ENCODE measurements at places on chromosomes 11 and 22. TPM values are rescaled to one million over a fixed set of nuclear protein-coding genes. Genes with fewer than 3 reads are reported as not detected.

DNA sequence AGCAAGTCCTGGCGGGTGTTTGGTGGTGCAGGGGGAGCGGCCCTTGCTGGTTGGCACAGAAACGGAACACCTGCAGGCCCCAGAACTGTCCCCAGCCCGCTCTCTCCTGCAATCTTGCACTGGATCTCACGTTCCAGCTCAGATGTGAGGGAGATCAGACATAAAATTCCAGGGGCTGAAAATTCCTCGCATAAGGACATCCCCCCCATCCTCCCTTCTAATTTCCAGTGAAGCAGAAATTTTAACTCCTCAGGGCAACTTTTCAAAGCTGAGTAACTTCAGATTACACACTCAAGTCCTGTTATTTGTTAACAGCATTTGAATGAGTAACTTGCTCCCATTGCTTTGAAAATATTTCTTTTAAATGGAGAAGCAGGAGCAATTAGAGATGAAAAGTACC lies 40.3 kb upstream of the RASSF10 start:
- DNase-seq, result no peak

Gene OR51B4
- not detected for total RNA-seq

DNA sequence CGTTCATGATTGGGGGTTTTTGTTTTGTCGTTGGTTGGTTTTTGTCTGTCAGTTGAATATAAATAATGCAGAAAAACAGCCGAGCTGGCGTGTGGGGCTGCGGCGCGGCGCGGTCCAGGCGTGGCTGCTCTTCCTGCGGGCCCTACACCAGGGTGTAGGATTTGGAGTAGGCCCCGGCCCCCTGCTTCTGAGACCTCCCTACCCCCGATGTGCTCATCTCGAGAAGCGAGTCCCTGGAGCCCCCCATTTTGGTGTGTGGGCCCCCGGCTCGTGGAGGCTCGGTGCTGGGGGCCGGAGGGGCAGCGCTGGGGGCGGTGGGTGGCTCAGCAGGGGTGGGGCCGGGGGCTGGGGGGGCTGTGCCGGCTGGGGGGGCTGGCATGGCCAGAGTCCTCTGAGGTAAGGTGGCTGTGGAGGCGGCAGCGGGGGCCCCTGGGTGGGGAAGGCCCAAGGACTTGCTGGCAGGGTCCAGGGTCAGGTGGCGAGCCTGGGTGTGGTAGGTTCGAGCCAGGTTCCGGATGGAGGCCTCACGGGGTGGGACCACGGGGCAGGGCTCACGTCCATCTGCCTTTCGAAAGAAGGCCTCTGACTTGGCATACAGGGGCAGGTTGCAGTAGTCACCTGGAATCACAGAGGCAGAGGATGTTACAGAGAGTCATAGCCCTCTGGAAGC lies 100.7 kb downstream of the CEP164 start:
- DNase-seq, result no peak

Gene ALX4
- total RNA-seq, result not detected

GRCh38 chr11:18280438-18281045 lies 14.5 kb downstream of the SAA1 start:
- DNase-seq, result no peak

Gene RPL27A
- 724 TPM for total RNA-seq

Gene MMP27
- total RNA-seq, result not detected
